ENCODE measurements at places on chromosomes 7 and 10.

GRCh38 chr10:87658858-87659555 lies 671 bp upstream of the PAPSS2 start:
- DNase-seq, result no peak

DNA sequence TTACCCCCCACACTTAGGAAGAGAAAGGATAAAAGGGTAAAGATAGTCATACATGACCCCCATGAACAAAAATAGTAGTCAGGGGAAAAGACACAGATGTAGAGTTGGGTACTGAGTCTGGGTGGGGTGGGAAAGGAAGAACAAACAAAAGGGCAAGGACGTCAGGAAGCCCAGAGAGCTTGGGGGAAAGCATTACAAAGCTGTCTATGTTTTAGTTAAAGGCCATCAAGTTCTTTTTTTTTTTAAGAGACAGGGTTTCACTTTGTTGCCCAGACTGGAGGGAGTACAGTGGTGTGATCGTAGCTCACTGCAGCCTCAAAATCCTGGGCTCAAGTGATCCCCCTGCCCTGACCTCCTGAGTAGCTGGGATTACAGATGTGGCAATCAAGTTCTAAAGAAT lies 98.4 kb upstream of the PDLIM1 start:
- DNase-seq, result no peak

DNA sequence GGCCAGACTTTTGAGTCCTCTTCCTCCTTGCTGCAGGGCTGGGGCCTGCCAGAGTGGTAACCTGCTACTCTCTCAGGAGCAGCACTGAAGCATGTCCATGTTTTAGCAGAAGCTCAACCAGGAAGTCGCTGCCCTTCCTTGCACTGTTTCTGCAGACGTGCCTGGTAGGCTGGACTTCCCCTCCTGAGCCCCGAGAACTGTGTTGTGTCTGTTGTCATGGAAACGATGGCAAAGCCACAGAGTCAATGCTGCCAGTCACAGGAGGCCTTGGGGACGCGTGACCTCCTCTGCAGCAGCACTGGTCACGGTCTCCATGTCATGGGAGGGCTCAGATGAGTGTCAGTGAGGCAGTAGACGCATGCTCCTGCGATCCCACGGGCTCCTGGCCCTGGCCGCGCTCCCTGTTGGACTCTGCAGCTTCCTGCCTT lies 145.5 kb downstream of the FANK1 start:
- peak; percentile 79 for DNase-seq

DNA sequence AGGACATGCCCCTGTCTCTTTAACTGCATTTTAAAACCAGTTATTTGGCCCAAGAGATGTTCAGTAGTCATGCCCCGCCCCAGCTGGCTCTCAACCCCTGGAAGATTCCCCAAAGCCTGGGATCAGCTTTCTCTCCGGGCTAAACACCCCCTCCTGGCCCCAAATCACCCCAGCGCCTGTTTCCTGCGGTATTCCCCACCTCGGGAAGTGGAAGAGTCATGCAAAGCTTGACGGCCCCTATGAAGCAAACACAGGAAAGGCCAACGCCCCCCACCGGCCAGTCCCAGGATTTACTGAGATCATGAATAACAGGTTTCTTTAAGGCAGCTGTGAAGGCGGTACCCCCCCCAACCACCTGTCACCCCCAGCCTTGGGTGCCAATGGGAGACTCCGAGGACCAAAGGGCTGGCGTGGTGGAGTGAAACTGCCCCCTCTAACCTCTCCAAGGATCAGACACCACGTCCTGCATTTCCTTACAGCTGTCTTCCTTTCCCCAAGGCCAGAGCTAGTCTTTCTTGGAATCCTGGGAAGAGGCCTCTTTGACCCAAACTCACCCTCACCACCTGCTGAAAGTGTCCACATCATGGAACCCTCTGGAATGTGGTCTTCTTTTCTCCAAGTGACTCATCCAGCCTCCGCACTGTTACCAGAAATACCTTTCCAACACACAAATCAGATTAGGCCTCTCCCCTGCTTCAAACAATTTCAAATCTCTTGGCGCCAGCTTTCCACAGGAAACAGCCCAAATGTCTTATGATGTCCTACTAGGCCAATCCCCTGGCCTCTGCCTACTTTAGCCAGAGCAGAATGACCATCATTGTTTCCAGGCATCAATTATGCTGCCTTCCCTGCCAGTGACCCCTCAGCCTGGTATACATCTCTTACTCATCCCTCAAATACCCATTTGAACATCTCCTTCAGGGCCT lies 301.5 kb downstream of the ZEB1 start:
- DNase-seq, result no peak

GRCh38 chr7:130852867-130853266 lies 118.9 kb upstream of the KLF14 start:
- no peak for DNase-seq

DNA sequence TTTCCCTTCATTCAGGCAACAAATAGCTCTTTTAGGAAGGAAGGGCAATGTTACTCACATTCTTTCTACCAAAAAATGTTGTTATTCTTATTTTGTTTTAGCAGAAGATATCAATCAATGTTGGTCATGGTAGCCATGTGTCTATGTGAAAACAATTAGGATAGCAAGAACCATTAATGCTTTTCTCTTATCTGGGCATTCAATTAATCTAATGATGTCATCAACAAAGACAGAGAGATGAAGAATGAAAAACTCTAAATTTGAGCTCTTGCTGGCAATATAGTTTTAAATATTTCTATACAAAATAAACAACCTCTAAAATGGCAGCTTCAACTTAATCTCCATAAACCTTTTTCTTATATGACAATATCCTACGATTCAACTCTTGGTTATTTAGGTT lies 353.7 kb upstream of the ANKRD30A start:
- DNase-seq, result no peak

DNA sequence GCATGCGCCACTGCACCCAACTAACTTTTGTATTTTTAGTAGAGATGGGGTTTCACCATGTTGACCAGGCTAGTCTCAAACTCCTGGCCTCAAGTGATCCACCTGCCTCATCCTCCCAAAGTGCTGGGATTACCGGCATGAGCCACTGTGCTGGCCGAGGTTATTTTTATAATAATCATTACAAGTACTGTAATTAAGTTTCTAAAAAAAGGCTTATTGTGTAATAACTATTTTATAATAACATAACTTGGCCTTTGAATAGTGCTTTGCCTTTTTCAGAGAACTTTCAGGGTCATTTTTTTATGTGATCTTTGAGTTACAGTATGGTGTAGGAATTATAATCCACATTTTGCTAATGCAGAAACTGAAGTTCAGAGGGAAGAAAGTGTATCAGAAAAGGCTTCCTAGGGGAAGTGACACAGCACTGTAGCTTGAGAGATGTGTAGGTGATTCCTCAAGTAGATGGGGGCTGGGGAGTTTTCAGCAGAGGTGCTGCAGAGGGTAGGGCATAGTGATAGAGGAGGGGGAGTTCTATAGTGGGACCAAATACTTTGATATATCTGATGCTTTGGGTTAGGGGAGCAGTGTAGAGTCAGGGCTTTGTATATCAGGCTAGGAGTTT lies 9.2 kb upstream of the SYPL1 start:
- no peak for DNase-seq

DNA sequence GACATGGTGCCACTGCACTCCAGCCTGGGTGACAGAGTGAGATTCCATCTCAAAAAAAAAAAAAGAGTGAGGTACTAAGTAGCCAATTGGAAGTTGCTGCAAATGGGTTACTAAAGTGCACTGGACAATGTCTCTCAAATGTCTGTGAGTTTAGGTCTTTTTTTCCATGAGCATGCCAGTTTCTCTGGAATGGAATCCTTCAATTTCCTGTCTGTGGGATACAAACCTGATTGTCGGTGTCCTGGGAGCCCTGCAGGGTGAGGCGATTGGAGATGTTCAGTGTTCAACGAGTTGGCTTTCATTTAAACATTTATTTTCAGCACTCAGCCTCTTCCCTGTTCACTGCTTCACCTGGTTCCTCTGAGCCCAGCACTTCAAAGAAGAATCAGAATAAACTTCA lies 5.3 kb upstream of the CALD1 start:
- DNase-seq, result no peak

- peak; percentile 78 for DNase-seq
These were observed 21.0 kb upstream of the GNA12 start for GRCh38 chr7:2864999-2865670.

DNA sequence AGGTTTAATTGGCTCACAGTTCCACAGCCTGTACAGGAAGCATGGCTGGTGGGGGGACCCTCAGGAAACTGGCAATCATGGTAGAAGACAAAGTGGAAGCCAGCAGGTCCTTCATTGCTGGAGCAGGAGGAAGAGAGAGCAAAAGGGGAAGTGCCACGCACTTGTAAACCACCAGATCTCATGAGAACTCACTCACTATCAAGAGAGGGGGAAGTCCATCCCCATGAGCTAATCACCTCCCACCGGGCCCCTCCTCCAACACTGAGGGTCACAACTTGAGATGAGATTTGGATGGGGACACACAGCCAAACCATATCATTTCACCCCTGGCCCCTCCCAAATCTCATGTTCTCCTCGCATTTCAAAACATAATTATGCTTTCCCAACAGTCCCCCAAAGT lies 171.9 kb upstream of the CACNA2D1 start:
- peak; percentile 40 for DNase-seq

DNA sequence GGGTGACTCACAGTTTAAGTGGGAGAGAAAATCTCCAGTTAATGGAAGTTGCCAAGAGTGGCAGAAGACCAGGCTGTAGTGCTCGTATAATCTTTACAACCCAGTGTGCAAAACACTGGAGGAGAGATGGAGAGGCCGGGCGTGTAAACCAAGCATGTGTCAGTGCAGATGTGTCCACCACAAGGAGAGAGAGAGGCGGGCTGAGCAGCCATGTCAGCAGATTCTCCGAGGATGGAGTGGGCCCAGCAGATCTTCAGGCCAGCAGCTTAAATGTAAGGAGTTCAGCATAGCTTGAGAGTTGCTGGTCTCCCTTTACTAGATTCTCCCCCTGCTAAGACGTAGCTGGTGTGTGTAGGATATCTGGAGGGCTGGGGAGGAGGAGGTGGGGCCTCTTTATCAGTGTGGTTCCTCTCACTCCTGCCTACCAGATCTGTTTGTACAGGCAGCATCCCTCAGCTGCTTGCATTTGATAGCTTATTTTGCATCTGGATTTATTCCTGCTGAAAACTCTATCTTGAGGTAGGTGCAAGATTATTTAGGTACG lies 13.7 kb downstream of the BPGM start:
- no peak for DNase-seq

All from CD4-positive, alpha-beta T cell treated with Interferon alpha-2 for 1 hour (primary cell).